ENCODE measurements at places on chromosomes 11 and 22.

DNA sequence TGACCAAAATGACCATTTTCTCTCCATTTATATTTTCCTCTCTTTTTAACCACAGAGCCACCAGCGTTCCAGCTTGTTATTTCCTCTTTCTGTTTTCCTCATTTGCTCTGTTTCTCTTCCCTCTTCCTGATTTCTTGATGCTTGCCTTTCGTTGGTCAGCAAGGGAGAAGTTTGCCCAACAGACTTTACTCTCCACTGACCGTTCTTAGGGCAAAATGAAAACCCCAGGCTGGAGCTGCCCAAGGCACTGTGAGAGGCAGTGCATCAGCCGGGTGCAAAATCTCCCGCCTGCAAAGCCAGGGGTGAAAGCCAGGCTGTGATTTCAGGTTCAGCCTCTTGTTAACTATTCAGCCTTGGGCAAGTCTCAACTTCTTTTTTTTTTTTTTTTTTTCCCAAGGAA lies 26.1 kb upstream of the APLP2 start:
- DNase-seq = no peak

DNA sequence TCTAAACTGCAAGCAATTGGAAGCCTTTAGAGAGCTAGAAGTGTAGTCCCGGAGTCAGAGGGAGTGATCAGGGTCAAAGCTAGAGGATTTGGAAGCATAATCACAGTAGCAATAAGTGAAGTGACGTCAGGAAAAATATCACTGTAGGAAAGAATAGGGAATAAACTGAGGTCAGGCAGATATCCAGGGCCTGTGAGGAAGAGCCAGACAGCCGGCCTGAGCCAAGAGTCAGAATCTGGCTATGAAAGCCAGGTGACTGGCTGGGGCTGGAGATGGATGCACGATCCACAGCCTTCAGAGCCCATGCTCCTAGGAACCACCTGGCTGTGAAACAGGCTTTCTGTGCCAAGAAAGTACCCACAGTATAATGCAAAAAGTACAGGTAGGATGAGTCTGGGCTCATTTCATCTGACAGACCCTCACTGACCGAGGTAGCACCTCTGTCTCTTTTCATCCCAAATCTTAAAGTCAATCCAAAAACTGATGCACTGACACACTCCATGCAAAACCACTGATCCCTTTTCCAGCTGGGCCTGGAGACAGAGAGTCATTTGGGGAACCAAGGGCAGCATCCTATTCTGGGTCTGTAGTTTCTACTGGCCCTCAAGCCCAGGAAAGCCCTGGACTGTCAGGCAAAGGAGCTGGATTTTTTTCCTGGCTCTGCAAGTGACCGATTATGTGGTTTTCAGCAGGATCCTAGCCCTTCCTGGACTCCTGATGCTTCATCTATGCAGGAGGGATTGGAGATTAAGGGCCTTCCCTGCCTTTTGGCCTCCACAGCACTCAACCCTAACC lies 21.3 kb downstream of the TRIM66 start:
- no peak for DNase-seq

DNA sequence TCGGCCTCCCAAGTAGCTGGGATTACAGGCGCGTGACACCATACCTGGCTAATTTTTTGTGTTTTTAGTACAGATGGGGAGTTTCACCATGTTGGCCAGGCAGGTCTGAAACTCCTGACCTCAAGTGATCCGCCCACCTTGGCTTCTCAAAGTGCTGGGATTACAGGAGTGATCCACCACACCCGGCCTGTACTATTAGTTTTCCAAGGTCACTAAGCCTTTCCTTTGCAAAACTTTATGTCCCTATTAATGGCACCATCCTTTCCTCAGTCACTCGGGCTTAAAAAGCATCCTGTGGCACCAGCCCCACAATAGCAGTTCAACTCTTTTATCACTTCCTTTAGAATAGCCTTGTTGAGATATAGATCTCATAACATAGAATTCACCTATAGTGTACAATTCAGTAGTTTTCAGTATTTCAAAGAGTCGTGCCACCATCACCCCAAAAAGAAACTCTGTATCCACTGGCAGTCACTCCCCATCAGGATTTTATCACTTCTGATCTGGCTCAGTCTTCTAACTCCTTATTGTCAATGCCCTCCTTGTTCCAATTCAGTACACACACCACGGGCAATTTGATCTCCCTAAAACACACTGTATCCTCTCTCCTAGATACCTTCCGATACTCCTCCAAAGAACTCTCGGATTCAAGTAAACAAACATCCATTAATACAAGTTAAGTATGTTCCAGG lies 921 bp upstream of the BCL2L13 start:
- no peak for DNase-seq

- peak; percentile 14 for DNase-seq
These were observed 657 bp downstream of the IGHMBP2 start for GRCh38 chr11:68904248-68904847.

- DNase-seq = no peak
These were observed 77.6 kb upstream of the SESN3 start for GRCh38 chr11:95308512-95309035.

GRCh38 chr22:30238661-30239487 lies 7.7 kb downstream of the LIF start:
- DNase-seq = peak; percentile 84

Measured in foreskin fibroblast (primary cell).